ENCODE measurements at places on chromosomes 7 and 10.

DNA sequence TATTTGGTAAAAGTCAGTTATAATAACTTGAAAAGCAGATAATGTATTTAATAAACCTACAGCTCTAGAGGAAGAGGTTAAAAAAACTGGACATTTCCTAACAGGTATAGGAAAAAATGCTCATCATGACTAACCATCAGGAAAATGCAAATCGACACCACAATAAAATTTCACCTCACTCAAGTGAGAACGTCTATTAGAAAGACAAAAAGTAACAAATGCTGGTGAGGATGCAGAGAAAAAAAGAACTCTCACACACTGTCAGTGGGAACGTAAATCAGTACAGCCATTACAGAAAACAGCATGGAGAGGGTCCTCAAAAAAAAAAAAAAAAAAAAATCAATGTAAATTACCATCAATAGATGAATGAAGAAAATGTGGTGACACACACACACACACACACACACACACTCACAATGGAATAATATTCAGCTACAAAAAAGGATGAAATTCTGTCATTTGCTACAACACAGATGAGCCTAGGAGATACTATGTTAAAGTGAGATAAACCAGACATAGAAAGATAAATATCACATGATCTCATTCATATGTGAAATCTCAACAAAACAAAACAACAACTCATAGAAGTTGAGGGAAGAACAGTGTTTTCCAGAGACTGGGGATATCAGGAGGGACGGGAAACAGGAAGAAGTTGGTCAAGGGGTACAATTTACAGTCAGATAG lies 20.1 kb downstream of the EPC1 start:
- DNase-seq: no peak

- no peak for DNase-seq
Measured at GRCh38 chr10:44864051-44864450, 47.1 kb upstream of the TMEM72 start.

DNA sequence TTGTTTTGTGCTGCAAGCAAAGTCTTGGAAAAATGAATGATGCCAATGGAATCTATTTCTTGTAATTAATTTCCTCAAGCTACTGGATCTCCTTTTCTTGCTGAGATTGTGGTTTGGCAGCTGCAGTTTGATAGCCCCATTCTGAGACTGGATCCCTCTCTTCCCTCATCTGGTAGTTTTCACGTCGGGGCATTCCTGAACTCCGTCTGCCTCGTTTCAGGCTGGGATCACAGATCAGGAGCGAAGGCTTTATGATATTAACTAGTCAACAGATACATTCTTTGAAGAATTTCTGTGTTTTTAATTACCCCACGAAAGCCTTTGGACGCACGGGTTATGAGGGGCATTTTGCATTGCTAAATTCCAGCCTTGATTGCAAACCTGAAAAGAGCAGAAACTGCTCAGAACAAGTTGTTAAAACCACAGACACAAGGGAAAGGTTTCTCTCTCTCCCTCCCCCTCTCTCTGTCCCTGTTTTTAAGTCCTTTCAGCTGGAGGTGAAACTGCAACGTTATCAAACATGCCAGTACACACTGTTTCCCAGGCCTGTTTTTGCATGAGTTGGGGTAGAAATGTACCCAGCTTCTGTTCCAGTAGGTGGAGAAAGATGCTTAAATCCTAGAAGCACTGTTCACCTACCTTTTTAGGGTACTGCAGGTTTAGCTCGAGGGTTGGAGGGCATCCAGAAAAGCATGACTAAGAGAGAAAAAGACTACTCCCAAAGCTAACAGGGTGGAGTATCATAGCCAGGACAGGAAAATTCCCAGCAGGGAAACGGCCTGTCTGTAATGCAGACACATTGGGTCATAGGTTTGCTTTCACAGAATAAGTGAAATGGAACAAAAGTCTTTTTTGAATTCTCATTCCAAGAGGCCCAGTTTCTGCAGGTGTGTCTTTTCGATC lies 124.3 kb downstream of the CUX1 start:
- DNase-seq: no peak

DNA sequence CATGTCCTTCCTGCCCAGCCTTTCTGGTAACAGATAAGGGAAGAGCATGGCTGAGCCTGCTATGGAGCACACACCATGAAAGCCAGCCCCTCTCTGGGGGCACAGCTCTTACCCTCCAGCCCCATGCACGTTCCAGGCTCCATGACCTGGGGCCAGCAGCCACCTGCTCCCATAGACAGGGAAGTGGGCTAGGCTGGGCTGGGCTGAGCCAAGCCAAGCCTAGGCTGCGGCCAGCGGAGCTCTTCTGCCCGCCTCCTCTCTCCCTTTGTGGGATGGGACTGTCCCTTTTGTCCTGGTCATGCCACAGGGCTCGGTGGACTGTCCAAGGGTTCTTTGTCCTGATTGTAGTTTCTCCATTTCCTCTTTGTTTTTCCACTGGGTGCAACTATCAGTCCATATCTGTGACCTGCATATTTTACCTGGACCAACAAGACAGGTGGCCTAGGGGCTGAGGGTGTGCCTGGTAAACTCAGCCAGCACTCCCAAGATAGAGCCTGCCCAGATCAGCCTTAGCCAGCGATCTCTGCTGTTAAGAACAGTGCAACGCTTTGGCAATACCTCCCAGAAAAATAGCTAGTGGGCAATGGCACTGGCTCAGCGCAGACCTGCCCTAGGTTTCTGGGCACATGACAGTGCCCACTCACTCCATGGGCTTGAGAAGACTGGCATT lies 97.2 kb upstream of the BTBD16 start:
- DNase-seq: no peak

DNA sequence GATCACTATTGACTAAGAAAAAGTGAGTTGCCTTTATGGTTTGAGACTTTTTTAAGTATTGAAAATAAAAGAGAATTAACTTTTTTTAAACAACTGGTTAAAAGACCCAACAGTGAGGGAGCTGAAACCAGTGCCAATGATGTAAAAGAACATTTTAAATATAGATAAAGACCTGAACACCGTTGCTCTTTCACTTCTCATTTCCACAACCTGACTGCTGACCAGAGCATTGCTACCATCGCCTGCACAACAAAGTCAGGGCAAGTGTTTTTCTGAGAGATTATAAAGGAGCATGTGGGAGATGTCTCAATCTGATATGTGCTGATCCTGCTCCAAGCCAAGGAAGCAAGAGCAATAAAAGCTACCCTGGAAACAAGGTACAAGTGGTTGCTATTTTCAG lies 34.7 kb downstream of the IMMP2L start:
- no peak for DNase-seq

DNA sequence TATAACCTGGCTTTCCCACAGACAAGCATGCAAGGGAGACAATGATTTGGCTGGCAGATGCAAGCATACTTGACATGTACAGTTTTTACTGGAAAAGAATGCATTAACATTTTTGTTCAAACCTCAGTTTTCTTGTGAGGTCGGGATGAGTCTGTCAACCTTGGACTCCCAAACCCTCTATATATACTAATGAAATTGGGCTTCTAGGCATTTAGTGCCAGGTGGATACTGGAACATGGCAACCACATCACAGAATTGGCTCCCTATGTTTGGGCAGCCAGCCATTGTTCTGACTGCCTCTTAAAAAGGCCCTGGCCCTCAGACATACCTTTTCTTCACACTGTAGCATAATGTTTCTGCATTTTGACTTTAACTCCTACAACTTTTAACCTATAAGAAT lies 39.1 kb downstream of the CDK6 start:
- no peak for DNase-seq

- no peak for DNase-seq
Measured at GRCh38 chr10:43227911-43228782, 38.7 kb downstream of the RASGEF1A start.
